ENCODE measurements at places on chromosomes 7 and 10.

DNA sequence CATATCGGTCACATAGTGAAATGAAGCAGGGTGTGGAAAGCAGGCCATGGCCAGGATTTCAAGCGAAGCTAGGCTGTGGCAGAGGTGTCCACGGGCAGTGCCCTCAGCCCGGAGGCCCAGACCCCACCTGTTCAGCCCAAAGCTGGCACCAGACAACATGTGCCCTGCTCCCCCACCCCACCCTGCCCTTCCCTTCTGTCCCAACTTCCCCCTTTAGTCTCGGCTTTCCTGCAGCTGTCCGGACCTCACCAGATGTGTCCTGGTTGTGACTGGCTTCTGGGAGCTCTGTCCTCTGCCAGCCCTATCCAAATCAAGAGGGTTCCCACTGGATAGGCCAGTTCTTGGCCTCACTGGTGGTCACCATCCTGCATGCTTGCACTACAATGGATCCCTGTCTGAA is 37.3 kb downstream of the ADAM12 start:
- DNase-seq = no peak

DNA sequence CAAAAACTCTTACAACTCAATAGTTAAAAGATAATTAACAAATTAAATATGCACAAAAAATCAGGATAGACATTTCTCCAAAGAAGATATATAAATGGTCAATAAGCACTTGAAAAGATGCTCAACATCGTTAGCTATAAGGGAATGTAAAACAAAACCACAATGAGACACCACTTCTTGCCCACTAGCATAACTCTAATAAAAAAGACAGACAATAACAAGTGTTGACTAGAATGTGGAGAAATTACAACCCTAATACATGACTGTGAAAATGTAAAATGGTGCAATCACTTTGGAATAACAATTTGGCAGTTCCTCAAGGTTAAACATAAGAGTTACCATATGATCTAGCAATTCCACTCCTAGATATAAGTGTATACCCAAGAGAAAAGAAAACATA is 74.3 kb upstream of the PCGF5 start:
- DNase-seq = no peak

- DNase-seq = no peak
Measured at GRCh38 chr10:102485093-102485784, 17.3 kb downstream of the ACTR1A start.

DNA sequence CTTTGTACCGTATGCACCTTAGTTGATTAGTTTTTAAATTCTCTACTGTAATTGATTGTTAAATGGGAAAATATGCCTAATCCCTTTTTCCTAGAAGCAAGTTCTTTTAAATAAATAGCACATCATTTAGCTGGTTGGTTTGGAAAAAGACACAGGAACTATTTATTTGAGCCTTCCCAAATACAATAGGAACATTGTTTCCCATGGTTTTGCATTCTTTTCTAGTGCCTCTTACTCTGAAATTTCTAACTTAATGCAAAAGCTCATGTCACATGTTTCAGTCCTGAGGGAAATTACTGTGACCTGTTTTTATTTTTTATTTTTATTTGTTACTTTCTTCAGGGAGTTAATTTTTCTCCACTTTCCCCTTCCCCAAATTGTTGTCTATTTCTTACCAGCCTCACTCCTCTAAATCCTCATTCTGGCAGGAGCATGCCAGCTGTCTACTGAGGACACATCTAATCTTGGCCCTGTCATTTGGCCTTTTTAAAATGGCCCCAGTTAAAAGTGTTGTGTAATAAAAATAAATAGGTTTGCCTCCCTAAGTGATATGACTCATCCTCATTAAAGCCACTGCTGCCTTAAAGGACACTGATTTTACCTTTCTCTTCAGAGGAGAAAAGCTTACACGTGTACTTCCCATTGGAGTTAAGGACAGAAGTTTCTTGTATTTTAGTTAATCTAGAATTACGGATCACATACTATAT is 94.5 kb downstream of the PPP1R3A start:
- no peak for DNase-seq

- no peak for DNase-seq
Measured at GRCh38 chr7:106855540-106856132, 9.4 kb upstream of the PIK3CG start.

Measured in DMS 273 treated with DMSO at 0.1 percent for 48 hours (cell line).